ENCODE measurements at places on chromosomes 12 and 14. TPM values are rescaled to one million over a fixed set of nuclear protein-coding genes. Genes with fewer than 3 reads are reported as not detected.
A peak's percentile ranks its signal among the peaks of the same experiment; 100 is the strongest.

- no peak for DNase-seq
These were observed 227.4 kb downstream of the SUDS3 start for GRCh38 chr12:118603610-118604361.

GRCh38 chr12:124554429-124555029, 12.9 kb downstream of the NCOR2 start:
- peak; percentile 48 for DNase-seq

GRCh38 chr12:51390891-51391282, 319 bp downstream of the GALNT6 start:
- no peak for DNase-seq

- peak; percentile 16 for DNase-seq
These were observed 45.2 kb upstream of the C14orf132 start for GRCh38 chr14:95993768-95994592.

GRCh38 chr14:103095210-103095778, 769 bp downstream of the EXOC3L4 start:
- DNase-seq, result no peak

GRCh38 chr14:96455588-96455987, 46.6 kb upstream of the PAPOLA start:
- no peak for DNase-seq

GRCh38 chr12:52699960-52700359, 3.4 kb downstream of the KRT77 start:
- no peak for DNase-seq

- no peak for DNase-seq
These were observed 32.9 kb downstream of the MIPOL1 start for GRCh38 chr14:37230551-37231194.

- no peak for DNase-seq
These were observed 104.5 kb downstream of the PRKAB1 start for GRCh38 chr12:119772431-119772830.

- DNase-seq, result no peak
These were observed 47.0 kb upstream of the LGR5 start for GRCh38 chr12:71392521-71393145.

DNA sequence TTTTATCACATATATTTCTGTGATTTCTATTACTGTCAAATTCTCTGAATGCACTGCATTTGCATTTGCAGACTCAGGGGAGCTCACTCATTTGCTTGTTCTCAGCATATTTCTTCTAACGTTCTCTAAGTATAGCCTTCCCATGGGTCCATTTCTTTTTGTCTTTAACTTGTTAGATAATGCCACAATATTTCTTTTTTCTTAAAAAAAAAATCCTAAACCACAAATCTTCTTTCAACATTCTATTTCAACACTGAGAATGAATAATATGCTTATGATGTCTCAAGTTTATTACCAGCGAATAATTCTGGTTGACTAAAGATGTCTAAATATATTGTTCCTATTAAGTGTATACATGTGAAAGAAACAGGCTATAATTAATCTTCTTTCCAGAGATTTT, 200.2 kb downstream of the ANO6 start:
- DNase-seq, result no peak

DNA sequence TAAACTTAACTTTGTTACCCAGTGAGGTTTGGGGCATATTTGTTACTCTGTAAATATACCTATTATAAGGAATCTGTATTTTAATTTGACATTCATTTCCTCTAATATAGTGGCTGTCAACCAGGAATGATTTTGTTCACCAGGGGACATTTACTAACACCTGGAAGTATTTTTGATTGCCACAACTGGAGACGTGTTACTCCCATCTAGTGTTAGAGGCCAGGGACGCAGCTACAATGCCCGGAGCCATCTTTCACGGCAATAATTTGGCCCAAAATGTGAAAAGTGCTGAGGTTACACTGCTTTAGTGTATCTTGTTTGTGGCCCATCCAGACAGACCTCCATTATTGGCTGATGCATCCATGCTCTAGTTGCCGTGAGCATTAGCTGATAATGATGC, 881.3 kb upstream of the ATXN7L3B start:
- no peak for DNase-seq

SYCP3 gene
- 0.22 TPM for polyA plus RNA-seq

EPYC gene
- polyA plus RNA-seq, result not detected

FAM181A gene
- not detected for polyA plus RNA-seq

AKAP5 gene
- polyA plus RNA-seq, result 0.07 TPM

LTBR gene
- polyA plus RNA-seq, result 37.5 TPM

AKAP3 gene
- 3.1 TPM for polyA plus RNA-seq

Measured in heart right ventricle (tissue), 16 donors.